ENCODE measurements at places on chromosomes 6 and 20.

GRCh38 chr20:19849341-19850197, 91.5 kb downstream of the RIN2 start:
- no peak for DNase-seq

GRCh38 chr6:135796643-135797305, 54.7 kb upstream of the PDE7B start:
- no peak for DNase-seq

DNA sequence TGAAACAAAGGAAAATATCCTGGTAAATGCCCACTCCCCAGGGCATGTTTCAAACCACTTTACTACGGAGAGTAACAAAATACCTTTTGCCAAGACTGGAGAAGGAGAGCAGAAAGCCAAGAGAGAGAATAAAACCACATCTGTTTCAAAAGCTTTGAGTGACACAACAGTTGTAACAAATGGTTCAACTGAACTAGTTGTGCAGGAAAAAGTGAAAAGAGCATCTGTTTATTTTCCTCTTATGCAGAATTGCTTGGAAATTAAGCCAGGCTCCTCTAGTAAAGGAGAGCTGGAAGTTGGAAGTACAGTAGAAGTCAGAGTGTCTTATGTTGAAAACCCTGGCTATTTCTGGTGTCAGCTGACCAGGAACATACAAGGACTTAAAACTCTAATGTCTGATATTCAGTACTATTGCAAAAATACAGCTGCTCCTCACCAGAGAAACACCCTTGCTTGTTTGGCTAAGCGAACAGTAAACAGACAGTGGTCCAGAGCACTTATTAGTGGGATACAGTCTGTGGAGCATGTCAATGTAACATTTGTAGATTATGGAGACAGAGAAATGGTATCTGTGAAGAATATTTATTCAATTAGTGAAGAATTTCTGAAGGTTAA, 2.6 kb downstream of the TDRD6 start:
- no peak for DNase-seq

DNA sequence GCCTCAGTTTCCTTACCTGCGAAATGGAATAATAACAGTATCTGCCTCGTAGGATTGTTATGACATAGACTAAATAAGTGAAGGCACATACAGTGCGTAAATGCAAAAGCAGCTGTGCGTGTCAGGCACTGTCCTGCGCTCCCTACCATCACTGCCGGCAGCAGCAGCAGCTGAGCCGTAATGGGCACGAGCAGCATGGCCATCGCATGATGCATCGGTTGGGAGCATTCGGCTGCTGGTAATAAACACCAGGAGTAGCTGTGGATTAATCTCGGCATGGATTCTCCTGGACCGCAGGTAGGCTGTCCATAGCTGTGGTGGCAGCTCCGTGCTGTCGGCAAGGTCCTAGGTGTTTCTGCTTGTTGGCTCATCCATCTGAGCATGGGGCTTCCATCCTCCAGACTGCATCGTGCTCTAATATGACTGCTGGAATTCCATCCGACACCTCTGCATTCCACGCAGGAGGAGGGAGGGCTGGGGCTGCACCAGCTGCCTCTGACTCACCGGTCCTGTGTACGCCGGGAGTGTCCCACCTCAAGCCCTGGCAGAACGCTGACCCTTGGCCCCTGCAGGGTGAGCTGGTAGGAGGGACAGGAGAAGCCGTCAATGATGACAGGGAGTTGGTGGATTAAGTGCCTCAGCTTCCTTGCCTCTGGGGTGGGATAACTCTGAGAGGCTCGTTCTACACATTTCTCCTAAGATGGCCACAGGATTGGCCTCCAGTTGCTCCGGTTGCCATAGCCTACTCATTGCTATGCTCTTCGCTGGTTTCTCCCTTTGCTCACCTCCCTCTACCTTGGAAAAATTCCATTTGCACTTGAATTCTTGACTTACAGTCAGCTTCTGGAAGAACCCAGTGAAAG, 100.9 kb upstream of the PMEPA1 start:
- peak; percentile 96 for DNase-seq

- no peak for DNase-seq
Measured at GRCh38 chr6:12249541-12250382, 40.4 kb upstream of the EDN1 start.

GRCh38 chr6:13702809-13703302, 8.8 kb downstream of the RANBP9 start:
- no peak for DNase-seq

DNA sequence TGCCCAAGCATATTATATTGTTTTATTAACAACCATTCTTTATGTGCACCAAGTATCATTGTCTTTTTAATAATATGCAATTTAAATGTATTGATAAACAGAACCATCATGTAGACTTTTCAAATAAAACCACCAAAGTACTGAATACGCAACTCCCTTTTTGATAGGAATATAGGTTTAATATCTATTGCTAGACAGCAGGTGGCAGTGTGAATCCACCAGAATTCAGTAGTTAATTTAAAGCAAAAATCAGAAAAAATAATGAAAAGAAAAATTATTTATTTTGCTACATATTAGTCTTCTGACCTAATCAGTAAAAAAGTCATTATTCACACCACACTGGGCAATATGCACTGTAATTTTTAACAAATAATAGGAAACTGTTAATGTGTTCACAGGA, 143.7 kb downstream of the KLHL32 start:
- no peak for DNase-seq

GRCh38 chr20:43513372-43513930, 6.0 kb downstream of the L3MBTL1 start:
- no peak for DNase-seq

DNA sequence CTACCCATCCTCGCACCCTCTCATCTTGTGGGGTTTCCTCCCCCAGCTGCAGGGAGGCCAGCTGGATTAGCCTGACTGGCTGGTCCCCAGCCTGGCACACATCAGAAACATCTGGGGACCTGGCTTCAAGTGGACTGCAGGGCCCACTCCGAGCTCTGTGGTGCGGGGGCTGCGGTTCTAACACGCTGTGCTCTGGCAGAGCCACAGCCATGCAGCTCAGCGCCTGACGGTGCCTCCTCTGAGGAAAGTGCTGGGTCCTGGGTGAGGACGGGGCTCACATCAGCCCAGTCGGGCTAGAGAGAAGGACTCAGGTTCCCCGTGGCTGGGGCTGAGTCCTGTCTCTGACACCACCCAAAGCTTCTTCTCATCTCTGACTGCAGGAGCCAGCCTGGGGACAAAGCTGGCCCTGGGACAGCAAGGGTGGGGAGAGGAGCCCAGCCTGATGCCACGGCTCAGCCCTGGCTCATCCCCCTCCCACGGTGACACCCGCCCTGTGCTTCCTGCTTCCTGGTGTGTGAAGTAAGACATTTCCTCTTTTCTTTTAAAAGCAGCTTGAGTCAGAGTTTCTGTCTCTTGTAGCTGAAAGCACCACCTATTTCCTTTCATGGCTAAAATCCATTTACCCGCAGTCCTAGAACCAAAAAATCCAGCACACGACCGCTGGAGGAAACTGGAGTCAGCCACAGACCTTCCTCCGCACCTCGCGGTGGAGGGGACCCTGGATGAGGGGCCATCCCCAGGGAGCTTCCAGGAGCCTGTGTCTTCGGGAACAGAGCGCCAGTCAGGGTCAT, 127.4 kb upstream of the AFDN start:
- DNase-seq, result no peak

GRCh38 chr6:134245706-134246105, 72.2 kb downstream of the SGK1 start:
- DNase-seq, result no peak

- DNase-seq, result no peak
Measured at GRCh38 chr20:47551222-47551621, 49.5 kb downstream of the NCOA3 start.

DNA sequence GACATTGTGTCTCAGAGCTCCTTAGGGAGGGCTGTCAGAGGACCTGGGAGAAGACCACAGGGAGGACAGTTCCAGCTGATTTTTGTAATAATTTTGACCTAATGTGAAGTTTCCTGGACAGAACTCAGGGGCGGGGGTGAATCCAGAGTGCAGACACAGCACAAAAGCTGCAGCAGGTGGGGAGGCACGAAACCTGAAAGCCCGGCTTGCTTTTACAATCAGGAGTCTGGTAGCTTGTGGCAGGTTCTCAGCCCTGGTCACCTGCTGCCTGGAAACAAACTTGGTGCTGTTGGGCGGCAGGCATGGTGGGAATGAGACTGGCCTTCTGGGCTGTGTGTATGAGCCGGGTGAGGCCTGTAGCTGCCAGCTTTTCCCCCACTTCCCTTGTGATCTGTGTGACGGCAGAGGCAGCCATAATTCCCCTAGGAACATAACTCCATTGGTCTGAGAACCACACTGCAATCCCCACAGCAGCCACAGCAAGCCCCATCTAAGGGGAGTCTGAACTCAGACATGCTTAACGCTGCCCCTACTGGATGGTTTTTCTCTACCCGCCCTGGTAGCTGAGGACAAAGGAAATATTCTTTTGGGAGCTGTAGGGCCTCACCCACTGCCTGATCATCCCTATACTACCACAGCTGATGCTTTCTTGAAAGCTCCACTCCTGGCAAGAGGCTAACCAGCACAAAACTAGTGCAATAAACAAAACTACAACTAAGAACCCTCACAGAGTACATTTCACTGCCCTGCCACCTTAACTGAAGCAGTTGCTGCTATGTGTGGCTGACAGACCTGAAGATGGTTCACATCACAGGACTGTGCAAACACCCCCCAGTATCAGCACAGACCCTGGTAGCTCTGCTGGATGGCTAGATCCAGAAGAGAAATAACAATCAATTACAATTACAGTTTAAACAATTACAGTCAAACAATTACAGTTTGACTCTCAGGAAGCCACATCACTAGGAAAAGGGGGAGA, 1055.1 kb upstream of the GJE1 start:
- DNase-seq, result peak; percentile 39

DNA sequence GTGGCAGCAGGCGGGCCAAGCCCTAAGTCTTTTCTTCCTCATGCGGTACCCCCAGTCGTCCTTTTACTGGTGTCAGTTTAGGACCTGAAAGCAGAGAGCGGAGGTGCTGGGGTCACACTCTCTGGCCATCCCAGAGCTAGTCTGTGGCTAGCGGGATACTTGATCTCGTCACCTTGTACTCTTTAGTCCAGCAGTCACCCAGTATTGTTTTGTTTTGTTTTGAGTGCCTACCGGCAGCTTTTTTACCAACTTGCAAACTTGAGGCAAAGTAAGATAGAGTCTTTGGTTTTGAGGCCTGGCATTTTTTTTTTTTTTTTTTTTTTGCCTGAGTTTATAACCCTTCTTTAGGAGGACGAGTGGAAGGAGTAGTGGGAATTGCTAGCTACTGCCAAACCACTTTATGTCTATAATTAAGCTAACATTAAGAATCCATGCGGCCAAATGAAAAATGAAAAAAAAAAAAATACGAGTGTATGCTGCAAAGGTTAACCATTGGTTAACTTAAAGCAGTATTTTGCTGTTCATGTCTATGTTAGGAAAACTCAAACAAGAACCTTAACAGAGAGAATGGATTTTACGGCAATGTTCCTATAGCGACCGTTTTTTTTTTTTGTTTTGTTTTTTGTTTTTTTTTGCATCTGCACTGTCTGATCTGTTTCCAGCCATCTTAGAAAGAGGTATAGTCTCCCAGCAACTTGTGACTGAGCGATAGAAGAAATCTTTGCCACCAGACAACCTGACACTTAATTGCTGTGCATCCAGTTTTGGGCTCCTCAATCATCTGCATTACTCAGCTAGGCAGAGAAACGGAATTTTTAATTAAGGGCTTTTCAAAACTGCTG, 56.9 kb downstream of the FAM217A start:
- peak; percentile 16 for DNase-seq

GRCh38 chr20:4170621-4171537, 155.5 kb upstream of the RNF24 start:
- no peak for DNase-seq

- no peak for DNase-seq
Measured at GRCh38 chr6:33050014-33050810, 23.2 kb downstream of the HLA-DPA1 start.

DNA sequence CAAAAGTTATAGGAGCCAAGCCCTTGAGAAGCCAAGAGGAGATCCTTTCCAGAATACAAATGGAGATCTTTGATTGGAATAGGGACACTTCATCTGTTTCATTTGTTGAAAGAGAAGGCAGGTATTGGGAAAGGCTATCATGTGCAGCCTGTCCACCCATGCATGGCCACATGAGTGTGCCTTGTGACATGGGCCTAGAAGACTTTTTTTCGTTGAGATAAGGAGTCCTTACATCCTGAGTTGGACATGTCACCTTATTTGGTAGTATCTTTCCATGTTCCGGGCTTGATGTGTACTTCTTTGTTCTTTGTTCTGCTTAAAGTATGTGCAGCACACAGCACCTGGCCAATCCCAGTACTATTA, 42.1 kb upstream of the SYNCRIP start:
- DNase-seq, result no peak
